ENCODE measurements at places on chromosomes 16 and 17.
A peak's percentile ranks its signal among the peaks of the same experiment; 100 is the strongest.

DNA sequence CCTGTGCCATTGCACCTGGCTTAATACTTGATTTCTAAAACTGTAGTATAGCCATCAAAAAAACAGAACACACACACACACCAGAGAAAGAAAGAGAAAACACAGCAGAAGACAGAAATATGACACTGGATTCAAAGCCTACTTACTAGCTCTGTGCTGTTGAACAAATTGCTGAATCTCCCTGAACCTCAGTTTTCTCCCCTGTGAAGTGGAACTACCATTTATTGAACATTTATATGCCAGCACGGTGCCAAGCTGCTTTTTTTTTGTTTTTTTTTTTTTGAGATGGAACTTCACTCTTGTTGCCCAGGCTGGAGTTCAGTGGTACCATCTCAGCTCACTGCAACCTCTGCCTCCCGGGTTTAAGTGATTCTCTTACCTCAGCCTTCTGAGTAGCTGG is 13.2 kb upstream of the ALOX12B start:
- DNase-seq: no peak

GRCh38 chr17:79401704-79402674 is 208.9 kb downstream of the RBFOX3 start:
- DNase-seq: no peak

- no peak for DNase-seq
Observed at GRCh38 chr16:84418056-84418849, 49.9 kb downstream of the ATP2C2 start.

DNA sequence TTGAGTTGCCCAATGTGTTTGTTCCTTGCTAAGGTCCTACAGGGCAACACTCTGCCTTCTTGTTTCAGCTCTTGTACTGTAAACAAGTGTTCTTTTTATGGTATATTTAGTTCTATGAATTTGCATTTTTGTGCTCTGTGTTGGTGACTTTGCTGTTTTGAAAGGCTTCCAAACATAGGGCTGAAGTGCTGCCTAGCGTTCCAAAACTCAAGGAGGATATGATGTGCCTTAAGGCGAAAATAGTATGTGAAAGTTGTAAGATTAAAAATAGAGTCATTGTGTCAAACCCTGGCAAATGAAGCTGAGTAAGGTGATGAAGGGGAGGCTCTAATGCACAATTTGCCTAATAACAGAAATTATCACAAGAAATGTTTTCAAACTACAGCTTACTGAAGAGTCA is 372.7 kb upstream of the TOM1L1 start:
- no peak for DNase-seq

DNA sequence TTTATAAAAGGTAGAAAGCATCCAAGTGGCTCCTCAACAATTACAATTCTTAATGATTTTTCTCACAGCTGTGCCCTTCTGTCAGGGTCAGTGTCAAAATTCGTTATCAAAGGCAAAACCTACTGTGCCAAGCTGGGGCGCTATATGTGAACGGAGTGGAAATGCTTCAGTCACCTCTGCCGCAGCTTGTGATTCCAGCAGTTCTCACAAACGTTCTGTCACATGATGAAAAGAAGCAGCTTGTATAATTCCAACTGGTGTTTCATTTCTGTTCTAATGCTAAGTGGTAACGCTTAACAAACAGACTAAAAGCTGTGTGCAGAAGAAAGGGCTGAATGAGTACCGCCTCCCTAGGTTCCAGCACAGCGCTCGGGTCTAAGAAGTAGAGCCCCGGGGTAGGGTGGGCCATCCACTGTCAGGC is 14.2 kb downstream of the PLD6 start:
- peak; percentile 31 for DNase-seq

- DNase-seq: peak; percentile 29
Observed at GRCh38 chr17:80941743-80942422, 49.8 kb upstream of the CHMP6 start.

DNA sequence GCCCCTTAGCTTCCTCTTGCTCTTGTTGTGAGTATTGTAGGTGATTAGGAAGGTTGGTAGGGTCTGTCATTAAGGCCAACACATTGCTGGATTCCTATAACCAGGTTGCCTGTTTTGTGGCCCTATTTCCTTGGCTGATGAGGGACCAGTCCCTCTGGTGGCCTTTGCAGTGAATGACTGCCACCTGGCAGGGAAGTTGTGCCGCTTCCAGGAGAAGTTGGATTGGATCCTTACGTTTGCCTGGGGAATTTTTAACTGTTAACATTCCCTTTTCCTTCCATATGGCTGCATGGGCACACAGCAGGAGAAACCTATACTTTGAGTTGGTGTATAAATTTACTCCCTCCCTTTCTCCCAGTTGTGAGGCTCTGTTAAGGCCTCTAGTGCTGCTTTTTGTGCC is 32.4 kb downstream of the LCMT1 start:
- no peak for DNase-seq

- no peak for DNase-seq
Observed at GRCh38 chr17:36859706-36860105, 77.6 kb upstream of the LHX1 start.

GRCh38 chr17:76752006-76752405 is 14.1 kb downstream of the MFSD11 start:
- DNase-seq: no peak

- DNase-seq: no peak
Observed at GRCh38 chr17:4839965-4840892, 7.1 kb downstream of the MINK1 start.

DNA sequence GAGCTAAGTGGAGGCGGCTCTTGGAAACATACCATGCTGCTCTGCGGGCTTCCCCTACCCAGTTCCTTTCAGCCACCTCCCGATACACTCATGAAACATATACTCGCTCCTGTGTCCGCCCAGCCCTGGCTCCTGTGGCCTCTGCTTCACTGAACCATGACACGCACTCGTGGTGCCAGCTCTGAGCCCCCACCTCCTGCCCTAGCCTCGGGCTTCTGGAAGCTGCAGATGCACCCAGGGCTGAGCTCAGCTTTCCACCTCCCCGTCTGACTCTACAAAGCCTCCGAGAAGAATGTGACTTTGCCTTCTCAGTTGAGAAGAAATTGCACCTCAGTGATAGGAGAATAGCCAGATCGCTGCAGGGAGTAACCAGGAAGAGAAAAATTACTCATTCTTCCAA is 11.0 kb downstream of the CALB2 start:
- DNase-seq: no peak

DNA sequence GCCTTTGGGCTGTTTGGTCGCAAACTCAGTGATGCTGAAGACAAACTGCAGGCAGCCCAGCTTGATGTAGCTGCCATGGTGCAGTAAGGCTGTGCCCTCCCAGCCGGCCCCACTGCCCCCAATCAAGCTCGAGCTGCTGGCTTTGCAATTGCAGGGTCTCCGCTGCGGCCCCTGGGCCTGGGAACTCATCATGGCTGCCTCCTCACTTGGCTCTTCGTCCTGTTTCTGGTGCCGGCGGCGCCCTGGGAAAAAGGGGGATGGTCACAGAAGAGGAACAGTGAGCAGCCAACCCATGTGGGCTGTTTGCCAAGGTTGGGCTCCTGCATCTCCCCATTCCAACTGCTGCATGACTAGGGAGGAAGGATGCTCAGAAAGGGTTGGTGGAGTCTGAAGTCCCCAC is 3.4 kb upstream of the DHRS13 start:
- DNase-seq: no peak

- no peak for DNase-seq
Observed at GRCh38 chr16:87739801-87740200, 26.0 kb downstream of the KLHDC4 start.

- no peak for DNase-seq
Observed at GRCh38 chr17:44749076-44749979, 9.5 kb upstream of the ADAM11 start.

GRCh38 chr16:84700446-84701300 is 873 bp downstream of the USP10 start:
- DNase-seq: no peak

DNA sequence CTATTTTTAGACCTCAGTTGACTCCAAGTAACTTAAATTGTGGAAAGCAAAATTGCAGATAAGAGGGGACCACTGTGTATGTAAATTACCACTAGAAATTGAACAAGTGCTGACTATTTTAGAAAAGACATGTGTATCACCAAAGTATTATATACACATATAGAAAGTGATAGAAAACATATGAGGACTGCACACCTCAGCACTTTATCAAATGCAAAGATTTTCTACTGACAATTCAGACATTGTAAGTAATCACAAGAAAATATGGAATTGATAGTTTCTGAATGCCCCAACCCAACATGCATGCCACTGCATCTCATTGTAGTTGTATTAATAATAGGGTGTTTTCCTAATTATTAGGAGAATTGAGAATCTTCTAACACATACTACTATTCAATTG is 536.5 kb downstream of the CDH11 start:
- DNase-seq: no peak

DNA sequence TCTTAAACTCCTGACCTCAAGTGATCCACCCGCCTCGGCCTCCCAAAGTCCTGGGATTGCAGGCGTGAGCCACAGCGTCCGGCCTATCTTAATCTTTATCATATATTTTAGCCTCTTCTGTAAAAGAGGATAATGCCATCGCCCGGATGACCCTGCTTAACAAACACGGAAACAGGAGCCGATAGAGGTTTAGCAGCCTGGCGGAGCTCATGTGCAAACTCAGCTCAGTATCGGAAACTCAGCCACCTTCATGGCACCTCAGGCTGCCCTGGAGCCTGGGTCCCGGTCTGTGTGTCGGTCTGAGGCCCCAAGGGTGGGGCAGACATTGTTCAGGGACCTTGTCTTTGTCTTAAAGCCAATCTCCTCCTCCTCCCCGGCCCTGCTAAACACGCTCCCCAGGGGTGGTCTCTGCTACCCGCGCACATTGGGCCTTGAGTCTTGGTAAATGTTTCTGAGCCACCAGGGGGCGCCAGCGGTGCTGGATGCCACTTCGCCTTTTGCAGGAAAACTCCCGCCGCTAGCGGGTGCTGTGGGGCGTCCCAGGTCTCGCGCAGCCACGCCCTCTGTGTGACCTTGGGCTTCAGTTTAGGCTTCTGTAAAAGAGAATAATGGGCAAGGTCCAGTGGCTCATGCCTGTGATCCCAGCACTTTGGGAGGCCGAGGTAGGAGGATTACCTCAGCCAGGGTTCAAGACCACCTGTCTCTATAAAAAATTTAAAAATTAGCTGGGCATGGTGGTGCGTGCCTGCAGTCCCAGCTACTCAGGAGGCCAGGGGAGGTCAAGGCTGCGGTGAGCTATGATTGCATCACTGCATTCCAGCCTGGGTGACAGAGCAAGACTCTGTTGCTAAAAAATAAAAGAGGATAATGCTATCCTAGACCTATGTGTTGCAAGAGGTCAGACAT is 2.7 kb downstream of the CETP start:
- peak; percentile 75 for DNase-seq

GRCh38 chr16:87064731-87065445 is 252.3 kb downstream of the C16orf95 start:
- no peak for DNase-seq

DNA sequence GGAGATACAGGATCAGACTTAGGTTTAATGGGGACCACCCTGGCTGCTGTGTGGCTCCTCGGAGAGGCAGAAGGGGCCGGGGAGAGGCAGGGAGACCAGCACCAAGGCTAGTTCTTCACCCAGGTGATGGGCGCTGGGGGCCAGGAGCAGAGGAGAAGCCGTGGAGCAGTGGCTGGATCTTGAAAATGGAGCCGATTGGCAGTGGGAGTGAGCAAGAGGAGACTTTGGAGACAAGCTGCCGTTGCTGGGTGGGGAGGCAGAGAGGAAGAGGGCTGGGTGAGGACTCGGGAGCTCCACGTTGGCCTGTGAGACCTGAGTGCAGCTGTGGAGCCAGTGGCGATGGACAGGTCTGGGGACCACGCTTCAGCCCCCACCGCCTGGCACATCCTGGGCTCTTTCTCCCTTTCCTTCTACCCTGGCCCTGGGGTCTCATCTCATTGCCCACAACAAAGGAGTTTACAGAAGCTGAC is 9.0 kb downstream of the RAB11FIP4 start:
- DNase-seq: no peak

DNA sequence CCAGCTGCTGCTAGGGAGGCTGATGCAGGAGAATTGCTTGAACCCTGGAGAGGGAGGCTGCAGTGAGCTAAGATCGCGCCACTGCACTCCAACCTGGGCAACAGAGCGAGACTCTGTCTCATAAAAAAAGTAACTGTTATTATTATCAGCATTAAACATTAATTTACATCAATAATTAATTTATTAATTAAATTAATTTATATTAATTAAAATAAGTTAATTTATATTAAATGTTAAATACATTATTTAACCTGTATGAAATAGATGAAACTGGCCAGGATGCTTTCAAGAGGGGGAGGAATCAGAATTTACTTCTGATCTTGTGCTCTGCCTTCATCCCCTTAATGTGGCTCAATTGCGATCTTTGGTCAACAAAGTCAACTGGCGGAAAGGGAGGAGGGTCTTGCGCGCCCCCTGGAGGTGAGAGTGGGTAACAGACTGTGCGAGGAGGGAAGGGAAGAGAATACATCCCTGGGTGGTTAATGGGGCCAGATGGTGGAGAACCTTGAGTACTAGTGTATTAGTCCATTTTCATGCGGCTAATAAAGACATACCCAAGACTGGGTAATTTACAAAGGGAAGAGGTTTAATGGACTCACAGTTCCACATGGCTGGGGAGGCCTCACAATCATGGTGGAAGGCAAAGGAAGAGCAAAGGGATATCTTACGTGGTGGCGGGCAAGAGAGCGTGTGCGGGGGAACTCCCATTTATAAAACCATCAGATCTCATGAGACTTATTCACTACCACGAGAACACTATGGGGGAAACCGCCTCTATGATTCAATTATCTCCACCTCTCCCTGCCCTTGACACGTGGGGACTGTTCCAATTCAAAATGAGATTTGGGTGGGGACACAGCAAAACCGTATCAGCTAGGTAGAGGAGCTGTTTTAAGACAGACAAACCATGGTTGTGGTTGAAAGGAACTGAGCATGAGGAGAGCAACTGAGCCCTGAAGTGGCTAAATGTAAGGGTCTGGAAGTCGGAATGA is 15.7 kb upstream of the CPPED1 start:
- DNase-seq: peak; percentile 30

DNA sequence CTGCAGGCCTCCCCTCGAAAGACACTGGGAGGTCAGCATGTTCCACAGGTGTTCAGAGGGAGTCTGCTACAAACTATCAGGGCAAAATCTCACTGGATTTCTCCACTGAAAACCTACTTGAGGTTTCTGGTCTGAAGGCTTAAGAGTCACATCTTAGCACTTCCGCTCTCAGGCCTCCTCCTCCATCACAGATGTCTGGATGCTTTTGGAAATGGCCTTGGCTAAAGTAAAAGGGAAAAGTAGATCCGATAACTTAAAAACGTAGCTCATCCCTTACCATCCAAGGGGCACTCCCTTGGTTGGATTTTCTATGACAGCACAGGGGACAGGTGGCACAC is 14.4 kb downstream of the GINS2 start:
- no peak for DNase-seq
